ENCODE measurements at places on chromosomes 13 and 19.

DNA sequence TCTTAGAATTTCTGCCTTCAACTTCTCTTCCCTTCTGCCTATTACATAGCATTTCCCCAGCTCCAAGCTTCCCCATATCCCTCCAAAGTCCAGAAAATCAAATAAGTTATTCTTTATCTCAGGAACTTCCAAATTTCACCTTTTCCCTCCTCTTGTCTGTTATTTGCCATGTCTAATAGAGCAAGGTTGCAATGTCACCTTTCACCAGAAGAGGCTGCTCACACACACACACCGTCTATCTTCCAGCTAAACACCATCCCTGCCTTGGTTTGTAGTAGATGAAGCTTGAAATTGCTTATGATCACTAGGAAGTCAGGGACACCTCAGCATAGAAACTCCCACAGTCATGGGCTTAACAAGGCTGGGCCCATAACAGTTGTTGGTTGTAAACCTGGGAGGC, 48.4 kb downstream of the ZNRF4 start:
- DNase-seq, result no peak

DNA sequence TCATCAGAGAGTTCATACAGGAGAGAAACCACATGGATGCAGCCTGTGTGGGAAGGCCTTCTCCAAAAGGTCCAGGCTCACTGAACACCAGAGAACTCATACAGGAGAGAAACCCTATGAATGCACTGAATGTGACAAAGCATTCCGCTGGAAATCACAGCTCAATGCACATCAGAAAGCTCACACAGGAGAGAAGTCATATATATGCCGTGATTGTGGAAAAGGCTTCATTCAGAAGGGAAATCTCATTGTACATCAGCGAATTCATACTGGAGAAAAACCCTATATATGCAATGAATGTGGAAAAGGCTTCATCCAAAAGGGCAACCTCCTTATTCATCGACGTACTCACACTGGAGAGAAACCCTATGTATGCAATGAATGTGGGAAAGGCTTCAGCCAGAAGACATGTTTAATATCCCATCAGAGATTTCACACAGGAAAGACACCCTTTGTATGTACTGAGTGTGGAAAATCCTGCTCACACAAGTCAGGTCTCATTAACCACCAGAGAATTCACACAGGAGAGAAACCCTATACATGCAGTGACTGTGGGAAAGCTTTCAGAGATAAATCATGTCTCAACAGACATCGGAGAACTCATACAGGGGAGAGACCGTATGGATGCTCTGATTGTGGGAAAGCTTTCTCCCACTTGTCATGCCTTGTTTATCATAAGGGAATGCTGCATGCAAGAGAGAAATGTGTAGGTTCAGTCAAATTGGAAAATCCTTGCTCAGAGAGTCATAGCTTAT, 17.7 kb downstream of the ZNF613 start:
- DNase-seq, result no peak

- DNase-seq, result no peak
These were observed 382.9 kb downstream of the OLFM4 start for GRCh38 chr13:53411463-53411862.

DNA sequence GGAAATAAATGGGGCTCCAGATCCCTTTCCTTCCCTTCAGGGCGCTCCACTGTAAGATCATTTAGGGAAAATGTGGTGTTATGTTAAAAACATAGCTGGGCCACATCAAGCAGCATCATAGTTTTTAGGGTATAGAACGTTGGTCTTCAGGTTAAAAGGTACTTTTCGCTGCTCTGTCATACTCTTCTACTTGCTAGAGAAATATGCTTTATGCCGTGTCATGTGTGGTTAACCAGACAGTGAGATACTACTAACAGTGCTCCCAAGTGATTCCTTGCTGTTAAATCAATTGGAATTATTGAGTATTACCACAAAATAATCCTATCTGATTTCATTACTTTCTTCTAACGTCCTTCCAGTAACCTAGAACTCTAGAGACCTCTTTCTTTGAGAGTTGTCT, 1.1 kb upstream of the NDFIP2 start:
- no peak for DNase-seq

GRCh38 chr19:17803264-17803896, 8.4 kb downstream of the B3GNT3 start:
- no peak for DNase-seq

- no peak for DNase-seq
These were observed 51.6 kb upstream of the CACNA1A start for GRCh38 chr19:13557756-13558398.

DNA sequence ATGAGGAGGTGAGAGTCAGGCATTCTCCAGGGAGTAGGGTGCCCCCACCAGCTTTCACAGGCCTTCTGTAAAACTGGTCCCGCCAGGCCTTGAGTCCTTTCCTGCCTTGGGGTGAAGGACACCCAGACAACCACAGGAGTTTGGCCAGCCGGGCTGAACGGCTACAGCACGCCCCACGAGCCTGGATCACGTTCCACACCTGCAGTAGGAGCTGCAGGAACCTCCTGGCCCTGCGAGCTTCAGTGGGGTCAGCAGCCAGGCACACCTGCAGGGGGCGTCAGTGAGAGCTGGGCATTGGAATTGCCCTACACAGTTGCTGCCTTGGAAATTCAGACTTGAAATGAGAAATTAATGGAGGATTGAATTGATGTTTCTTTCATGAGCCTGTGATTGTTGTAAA, 45.7 kb downstream of the COL4A2 start:
- DNase-seq, result no peak

GRCh38 chr19:49387936-49388372, at the start of gene KASH5:
KASH5 (plus strand) TSS chr19:49388249; CDS start chr19:49390884, 2,635 bp downstream.
- no peak for DNase-seq

All from DMS 273 treated with DMSO at 0.1 percent for 48 hours (cell line).